ENCODE measurements at places on chromosomes 2 and 18. TPM values are rescaled to one million over a fixed set of nuclear protein-coding genes. Genes with fewer than 3 reads are reported as not detected.

Gene GALNT14
- total RNA-seq, result not detected

Gene TCF4
- 30.4 TPM for total RNA-seq

Gene SERPINB4
- total RNA-seq, result not detected

Gene DSG2
- total RNA-seq, result 311 TPM

Gene CAPN14
- total RNA-seq, result 0.47 TPM

- DNase-seq, result no peak
Observed at GRCh38 chr18:76937597-76937996, 115.2 kb downstream of the ZNF236 start.

DNA sequence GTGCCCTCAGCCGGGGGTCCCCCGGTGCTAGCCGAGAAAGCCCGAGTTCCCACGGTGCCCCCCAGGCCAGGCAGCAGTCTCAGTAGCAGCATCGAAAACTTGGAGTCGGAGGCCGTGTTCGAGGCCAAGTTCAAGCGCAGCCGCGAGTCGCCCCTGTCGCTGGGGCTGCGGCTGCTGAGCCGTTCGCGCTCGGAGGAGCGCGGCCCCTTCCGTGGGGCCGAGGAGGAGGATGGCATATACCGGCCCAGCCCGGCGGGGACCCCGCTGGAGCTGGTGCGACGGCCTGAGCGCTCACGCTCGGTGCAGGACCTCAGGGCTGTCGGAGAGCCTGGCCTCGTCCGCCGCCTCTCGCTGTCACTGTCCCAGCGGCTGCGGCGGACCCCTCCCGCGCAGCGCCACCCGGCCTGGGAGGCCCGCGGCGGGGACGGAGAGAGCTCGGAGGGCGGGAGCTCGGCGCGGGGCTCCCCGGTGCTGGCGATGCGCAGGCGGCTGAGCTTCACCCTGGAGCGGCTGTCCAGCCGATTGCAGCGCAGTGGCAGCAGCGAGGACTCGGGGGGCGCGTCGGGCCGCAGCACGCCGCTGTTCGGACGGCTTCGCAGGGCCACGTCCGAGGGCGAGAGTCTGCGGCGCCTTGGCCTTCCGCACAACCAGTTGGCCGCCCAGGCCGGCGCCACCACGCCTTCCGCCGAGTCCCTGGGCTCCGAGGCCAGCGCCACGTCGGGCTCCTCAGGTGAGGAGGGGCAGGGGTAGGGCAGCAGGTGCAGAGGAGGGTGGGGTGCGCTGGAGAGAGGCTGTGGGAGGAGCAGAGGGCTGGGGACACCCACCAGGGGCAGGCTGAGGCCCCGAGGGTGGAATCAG lies 14.1 kb upstream of the GMPPA start:
- DNase-seq, result no peak

DNA sequence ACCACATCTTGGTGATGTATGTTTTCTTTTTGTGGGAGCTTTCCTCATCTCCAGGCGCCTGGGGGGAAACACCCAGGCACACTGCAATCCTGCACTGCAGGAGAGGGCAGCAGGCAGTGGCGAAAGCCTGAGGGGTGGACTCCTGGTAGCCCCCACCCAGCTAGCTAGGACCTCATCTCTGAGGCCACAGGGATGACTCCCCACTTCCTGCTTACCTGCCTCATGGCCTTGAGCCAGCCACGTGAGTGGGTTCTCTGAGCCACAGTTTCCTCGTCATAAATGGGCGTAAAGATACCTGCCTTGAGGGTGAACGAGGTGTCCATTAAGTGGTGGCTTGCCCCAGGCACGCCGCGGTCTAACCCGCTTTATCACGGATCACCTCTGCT lies 19.1 kb downstream of the TRAF3IP1 start:
- DNase-seq, result peak; percentile 57

DNA sequence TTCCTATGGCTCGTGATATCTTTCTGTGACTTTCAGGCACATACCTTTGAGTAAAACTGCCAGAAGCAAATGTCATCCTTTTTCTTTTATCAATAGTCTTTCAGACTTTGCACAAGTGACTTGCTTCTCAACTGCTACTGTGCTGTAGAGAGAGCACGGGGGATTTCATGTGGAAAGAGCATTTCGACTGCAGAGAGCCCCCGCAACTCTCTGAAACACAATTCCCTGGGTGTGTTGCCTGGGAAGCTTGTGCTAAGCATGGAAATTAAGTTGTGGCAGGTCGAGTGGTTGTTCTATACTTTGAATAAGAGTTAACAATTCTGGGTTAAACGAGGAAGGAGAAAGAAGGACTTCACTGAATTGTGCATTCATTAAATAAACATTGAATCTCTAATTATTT lies 659.1 kb downstream of the TDRD15 start:
- DNase-seq, result no peak

DNA sequence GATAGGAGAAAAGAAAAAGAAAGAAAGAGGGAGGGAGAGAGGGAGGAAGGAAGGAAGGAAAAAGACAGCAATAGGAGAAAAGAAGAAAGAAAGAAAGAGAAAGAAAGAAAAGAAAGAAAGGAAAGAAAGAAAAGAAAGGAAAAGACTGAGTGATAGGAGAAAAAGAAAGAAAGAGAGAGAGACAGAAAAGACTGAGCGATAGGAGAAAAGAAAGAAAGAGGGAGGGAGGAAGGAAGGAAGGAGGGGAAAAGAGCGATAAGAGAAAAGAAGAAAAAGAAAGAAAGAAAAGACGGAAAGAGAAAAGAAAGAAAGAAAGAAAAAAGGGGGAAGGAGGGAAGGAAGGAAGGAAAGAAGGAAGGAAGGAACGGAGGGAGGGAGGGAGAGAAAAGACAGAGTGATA lies 216.7 kb downstream of the DOK6 start:
- DNase-seq, result no peak

GRCh38 chr2:24818721-24819167 lies 25.5 kb downstream of the CENPO start:
- no peak for DNase-seq

DNA sequence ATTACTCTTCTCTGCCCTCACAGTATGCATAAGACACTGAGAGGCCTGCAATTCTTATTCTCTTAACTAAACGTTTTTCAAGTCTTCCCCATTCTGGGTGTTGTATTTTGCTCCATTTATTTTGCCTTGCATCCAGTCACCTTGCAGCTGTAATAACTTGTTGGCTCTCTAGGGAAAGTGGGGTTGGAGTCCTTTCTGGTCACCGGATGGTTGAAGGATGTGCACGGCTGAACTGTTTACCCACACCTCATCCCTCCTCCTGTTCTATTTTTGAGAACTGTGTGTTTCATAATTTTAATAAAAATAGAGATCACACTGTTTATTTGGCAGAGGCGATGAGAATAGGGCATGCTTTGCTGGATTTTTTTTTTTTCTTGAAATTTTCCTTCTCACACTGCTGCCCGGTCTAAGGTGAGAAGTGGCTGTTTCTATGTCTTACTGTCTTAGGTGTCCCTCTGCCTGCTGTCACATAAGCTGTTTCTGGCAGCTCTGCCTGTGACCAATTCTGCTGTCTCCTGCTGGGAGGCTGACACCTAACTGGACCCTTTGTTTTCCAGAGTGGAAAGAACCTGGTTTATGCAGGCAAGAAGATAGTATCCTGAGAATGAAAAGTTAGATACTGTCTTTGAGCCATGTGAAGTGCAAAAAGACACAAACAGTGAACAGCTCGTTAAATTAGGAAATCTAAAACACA lies 342.6 kb downstream of the DPP10 start:
- no peak for DNase-seq

DNA sequence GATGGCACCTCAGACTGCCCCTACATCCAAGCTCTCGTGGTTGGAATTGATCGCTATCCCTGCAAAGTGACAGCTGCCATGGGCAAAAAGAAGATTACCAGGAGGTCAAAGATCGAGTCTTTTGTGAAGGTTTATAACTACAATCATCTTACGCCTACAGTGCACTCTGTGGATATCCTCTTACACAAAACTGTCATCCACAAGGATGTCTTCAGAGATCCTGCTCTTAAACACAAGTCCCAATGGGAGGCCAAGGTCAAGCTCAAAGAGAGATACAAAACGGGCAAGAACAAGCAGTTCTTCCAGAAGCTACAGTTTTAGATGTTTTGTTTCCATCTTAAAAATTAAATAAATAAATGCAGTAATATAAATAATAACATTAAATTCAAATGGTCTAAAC lies 45.4 kb downstream of the INO80D start:
- DNase-seq, result no peak

- DNase-seq, result no peak
Observed at GRCh38 chr2:190443778-190444481, 35.8 kb downstream of the MFSD6 start.

DNA sequence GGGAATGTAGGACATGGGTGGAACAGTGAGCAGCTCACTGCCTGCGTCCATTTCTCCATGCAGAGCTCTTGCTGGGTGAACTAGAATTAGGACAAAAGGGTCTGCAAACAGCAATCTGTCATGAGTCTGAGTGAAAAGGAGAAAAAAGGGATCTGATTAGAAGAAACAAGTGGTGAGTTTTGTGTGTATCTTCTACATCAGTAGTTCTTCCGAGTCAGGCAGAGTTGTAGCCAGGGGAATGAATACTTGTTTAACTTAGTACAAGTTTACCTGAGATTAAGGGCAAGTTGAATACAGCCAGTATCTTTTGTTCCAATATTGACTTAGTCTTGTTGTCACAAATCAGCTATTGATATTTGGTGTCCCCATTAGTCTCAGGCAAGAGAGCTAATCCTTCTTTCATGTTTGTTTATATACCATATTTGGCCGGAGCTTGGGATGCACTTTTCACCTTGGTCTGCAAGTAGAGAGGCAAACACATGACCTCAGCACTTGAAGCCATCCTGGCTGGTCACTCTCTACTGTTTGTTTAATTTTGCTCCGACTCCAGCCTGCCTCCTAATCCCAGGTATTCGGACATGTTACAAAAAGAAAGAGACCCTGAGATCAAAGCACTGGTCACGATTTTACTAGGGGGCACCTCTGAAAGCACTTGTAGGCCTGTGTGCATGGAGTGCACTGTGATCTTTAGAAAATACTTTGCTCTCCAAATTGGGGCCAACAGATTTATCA lies 211.0 kb upstream of the NT5C1B start:
- DNase-seq, result no peak

DNA sequence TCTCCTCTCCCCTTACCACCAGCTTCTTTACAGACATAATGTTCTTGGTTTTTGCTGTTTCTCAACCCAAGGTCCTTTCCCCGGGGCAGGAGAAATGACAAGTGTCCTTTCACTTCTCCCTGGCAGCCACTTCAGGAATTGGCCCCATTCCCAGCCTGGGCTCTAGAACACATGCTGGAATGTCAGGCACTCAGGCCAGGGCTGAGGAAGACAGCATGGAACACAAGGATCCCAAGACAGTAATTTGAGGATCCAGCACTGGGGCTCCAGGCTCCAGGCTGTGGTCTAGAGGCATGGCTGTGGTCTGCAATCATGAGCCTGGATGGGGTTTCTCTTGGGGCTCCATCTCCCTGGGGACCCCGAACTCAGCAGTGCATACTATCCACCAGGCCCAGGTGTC lies 201.4 kb downstream of the CELF4 start:
- DNase-seq, result no peak

DNA sequence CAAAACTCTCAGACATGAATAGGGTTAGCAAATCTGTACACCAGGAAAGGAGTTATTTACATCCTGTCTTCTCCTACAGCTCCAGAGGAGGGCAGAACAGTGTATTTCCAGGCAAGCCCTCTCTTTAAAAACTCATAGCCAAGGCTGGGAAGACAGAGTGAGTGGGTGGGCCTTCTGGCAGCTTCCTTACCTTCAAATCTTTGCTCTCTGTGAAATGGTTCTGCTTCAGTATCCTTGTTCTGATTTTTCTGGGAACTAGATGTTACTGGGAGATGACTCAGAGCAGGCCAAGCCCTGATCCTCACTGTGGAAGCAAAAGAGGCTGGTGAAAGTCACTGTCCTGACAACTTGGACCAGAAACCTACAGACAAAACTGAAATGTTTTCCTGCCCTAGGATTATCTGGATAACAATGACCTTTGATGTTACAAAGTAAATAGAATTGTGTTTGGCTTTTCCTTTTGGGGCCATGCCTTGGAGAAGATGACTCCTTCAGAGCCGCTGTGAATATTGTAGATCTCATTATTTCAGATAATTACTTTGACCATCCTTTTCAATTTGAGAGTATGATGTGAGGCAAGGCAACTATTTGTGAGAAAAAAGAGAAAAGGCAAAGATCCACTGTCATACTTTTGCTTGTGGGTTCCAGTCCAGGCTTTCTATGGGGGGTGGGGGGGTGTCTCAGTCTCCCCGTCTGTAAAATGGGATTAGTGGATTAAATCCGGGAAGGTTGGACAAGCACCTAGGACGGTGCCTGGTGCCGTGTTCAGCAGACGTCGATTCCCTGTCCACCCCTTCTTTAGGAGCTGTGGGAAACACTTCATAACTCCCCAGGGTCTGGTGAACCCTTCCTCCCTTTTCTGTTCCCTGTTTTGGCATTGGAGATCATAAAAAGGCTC lies 644 bp upstream of the QPCT start:
- no peak for DNase-seq

DNA sequence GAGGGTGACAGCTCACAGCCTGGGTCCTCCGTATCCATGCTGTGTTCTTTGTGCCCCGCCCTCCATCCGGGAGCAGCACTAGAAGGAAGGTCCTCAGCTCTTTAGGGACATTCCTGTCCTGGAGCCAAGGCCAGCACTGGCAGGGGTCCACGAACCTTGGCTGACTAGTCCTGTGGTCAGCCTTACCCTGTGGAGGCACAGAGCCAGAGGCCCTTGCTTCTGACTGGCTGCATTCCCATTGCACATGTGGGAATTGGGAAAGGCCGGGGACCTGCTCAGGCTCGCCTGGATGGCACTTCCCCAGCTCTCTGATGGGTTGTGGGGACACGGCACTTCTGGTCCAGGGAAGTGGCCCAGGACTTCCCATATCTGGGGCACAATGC lies 24.9 kb upstream of the RHOB start:
- peak; percentile 55 for DNase-seq

- DNase-seq, result no peak
Observed at GRCh38 chr2:114610677-114611076, 168.2 kb downstream of the DPP10 start.

DNA sequence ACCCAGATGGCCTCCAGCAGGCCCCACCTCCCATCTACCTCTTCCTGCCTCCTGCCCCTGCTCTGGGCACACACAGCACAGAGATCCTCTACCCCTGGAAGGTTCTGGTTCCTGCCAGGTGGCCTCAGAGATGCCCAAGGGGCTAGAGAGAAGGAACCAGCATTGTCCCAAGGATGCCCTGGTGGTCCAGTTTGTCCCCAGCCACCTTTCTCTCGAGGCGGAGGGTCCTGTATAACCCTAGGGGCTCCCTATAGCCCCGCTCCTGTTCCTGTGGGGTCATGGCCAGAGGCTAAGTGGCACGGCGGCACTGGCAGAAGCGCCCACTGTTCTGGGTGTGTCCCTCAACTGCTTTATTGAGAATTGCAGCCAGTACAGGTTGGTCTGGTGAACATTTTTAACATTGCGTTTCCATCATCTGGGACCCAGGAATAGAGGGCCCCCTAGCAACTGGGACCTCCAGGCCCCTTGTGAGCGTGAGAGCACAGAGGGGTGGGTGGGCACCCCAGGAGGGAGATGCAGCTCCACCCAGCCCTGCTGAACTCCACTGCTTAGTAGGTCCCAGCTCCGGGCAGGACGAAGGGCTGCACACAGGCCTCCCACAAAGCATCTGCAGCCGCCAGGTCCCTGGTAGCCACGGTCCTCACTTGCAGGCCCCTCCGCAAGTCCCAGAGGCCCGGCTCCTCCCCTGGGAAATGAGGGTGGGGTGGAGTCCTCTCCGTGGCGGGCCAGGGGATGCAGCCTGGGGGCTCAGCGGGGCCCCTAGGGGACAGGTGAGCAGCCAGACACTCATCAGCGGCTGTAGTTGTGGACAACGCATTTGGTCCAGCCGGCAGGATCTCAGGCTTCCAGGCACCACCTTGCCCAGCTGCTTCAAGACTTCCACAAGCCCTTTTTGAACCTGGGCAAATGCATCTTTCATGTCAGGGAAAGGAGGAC lies 33.1 kb downstream of the GPC1 start:
- DNase-seq, result no peak
